ENCODE measurements at places on chromosomes 11 and 22. TPM values are rescaled to one million over a fixed set of nuclear protein-coding genes. Genes with fewer than 3 reads are reported as not detected.
A peak's percentile ranks its signal among the peaks of the same experiment; 100 is the strongest.

- DNase-seq = no peak
These were observed 561.0 kb downstream of the INSC start for GRCh38 chr11:15675683-15676082.

DNA sequence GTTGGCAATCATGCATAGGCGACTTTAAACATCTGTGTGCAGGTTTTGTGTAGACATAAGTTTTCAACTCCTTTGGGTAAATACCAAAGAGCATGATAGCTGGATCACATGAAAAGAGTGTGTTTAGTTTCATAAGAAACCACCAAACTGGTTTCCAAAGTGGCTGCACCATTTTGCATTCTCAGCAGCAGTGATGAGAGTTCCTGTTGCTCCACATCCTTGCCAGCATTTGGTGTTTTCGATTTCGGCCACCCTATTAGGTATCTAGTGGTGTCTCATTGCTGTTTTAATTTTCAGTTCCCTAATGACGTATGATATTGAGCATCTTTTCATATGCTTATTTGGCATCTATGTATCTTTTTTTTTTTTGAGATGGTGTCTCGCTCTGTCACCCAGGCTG is 62.8 kb upstream of the CCND1 start:
- DNase-seq = no peak

- DNase-seq = peak; percentile 69
These were observed 11.0 kb downstream of the MPZL3 start for GRCh38 chr11:118240999-118241763.

- peak; percentile 38 for DNase-seq
These were observed 3.0 kb downstream of the RPS25 start for GRCh38 chr11:119015054-119015611.

- no peak for DNase-seq
These were observed 33.5 kb downstream of the PARVG start for GRCh38 chr22:44214187-44214586.

GRCh38 chr22:19178065-19178656 is 375 bp downstream of the SLC25A1 start:
- DNase-seq = peak; percentile 73

GRCh38 chr22:50271519-50271970 is 1.4 kb upstream of the MAPK11 start:
- peak; percentile 77 for DNase-seq

The OR5B21 gene
- total RNA-seq = not detected

The IGLL5 gene
- total RNA-seq = not detected

The APOL5 gene
- total RNA-seq = not detected

The PLA2G3 gene
- not detected for total RNA-seq

The UPK3A gene
- not detected for total RNA-seq

The GRM5 gene
- not detected for total RNA-seq

The LARGE2 gene
- total RNA-seq = not detected

All from GM23248 (cell line).